CD8-positive, alpha-beta T cell (primary cell): ENCODE measurements at places on chromosomes 7 and 10. TPM values are rescaled to one million over a fixed set of nuclear protein-coding genes. Genes with fewer than 3 reads are reported as not detected.

DNA sequence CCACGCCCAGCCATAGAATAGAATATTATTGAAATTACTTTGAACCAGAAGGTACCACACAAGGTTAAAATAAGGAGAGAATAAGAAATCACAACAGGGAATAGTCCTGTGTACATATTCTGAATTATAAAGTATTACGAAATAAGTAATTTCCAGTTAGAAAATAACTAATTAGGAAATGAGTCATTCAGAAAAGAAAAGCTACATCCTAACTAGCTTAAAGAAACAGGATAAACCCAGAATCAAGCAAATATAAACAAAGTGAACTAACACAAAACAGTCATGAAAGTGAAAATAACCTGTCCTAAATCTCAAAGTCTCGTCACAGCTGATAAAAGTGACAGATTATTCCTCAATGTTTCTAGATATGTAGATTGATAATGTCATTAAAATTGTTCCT, 74.8 kb upstream of the NEBL start:
- DNase-seq = no peak

DNA sequence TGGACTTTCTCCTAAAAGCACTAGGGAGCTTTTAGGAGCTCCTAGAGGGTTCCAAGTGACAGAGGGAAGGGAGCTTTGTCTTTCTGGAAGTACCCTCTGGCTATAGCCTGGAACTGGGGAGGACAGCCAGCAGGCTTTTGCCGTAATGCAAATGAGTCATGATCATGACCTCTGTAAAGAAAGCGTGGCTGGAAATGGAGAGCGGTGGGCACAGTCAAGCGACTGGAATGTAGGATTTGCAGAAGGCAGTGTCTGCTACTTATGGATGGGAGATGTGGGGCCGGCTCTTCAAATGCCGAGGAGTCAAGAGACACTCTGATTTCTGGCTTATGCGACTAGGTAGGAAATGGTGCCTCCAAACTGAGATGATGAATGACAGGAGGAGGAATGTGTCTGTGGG, 34.6 kb upstream of the PLPP4 start:
- DNase-seq = no peak

DNA sequence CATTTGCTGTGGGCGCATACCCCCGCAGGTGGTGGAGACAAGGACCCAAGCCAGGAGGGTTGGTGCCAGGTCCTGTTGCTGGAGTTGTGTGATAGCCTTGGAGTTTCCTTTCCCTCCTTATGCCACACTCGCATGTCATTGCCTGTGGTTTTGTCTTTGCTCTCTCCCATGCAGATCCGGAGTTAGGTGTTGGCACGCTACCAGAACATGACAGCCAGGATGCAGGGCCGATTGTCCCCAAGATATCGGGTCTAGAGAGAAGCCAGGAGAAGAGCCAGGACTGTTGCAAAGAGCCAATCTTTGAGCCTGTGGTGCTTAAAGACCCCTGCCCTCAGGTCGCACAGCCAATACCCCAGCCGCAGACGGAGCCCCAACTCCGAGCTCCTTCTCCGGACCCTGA, 369.2 kb upstream of the GALNT17 start:
- no peak for DNase-seq

DNA sequence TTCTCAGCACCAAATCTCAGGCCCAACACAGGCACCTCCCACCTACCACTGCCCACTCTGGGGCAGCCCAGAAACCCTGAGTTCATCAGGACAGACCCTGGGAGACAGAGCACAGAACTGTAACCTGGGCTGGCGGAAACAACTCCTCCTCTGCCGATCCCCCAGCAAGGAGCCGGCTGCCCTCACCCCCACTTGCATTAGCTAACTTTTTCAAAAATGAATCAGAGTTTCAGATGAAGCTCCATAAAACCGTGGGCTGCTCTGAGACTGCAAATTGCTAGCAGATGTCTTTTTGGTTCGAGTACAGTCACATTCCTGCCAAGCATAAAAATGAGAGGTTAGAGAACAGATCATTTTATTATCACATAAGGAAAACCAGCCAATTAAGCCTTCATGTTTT, 93.4 kb upstream of the PARD3 start:
- DNase-seq = no peak

DNA sequence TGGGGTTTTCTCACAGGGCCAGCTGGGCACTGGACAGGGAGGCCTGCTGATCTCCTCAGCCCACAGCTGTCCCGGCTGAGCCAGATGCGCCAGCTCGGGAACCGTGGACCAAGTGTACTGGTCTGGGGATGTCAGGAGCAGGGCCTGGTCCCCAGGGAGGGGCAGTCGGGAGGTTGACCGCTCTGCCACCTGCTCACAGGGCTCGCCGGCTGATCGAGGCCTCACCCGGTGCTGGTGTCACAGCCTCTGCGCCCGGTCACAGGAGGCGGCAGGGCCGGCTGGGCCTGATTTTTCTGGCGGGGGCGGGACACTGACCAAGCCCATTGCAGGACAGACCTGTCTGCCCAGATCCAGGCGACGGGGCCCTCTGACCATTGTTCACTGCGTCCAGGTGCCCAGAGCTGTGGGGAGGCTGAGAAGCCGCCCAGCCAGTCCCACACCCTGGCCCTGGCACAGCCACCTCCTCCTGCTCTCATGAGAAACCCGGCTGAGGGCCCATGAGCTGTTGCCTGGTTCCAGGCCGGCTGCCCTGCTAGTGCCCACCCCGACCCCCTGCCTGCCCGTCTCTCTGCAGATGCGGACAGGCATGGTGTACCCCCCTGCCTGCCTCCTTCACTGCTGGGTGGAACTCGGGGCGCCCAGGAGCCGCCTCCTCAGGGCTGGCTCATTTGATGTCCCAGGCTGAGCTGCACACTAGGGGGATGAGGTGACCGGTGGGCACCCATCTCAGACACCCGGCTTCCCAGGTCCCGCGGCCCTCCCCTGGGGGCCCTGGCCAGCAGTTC, 3.0 kb upstream of the TMEM184A start:
- DNase-seq = no peak

DNA sequence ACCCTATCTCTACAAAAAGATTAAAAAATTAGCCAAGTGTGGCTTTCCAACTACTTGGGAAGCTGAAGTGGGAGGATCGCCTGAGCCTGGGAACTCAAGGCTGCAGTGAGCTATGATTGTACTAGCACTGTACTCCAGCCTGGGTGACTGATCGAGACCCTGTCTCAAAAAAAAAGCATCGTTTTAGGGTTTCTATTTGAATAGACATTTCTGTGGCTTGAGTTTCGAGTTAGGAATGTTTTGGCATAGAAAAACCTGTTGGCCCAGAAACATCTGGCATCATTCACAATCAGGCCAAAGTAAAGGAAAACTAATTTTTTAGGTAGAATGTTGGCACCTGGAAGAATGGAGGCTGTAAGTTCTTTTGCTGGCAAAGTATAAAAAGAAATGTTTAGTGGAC, 72.4 kb downstream of the AUTS2 start:
- no peak for DNase-seq

DNA sequence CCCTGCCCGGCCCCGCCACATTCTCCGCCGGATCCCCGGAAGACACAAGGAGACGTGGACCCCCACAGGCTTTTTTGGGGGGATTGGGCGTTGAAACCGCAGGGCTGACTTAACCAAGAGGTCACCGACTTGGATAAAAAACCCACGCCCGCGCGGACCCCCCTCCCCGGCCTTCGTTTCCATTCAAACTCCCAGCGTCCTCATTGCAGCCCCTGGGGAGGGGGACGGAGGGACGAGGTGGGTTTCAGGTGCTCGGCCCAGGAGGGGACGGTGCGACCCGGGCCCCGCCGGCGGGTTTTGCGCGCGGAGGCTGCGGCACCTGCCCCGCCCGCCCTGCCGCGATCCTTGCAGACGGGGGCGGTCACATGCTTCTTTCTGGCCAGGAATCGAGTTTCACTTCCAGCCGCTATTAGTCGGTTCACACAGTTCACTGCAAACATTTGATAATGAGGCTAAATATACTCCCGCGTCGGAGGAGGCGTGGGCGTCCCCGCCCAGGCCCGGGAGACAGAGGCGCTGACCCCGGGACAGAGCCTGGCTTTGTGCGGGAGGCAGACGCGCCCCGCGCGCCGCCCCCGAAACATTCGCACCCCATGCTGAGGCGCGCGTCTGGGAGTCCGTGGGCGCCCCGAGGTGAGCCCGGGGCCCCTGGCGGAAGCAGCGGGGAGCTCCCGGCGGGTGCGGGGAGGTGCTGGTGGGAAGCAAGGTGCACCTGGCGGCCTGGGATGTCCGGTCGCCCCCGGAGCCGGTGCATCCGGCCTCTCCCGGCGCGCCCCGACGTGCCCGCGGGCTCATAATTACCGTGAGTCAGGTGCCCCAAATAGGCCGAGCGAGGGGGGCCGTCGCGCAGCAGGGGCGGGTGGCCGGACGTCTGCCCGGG, 2.7 kb upstream of the PDGFA start:
- no peak for DNase-seq

DNA sequence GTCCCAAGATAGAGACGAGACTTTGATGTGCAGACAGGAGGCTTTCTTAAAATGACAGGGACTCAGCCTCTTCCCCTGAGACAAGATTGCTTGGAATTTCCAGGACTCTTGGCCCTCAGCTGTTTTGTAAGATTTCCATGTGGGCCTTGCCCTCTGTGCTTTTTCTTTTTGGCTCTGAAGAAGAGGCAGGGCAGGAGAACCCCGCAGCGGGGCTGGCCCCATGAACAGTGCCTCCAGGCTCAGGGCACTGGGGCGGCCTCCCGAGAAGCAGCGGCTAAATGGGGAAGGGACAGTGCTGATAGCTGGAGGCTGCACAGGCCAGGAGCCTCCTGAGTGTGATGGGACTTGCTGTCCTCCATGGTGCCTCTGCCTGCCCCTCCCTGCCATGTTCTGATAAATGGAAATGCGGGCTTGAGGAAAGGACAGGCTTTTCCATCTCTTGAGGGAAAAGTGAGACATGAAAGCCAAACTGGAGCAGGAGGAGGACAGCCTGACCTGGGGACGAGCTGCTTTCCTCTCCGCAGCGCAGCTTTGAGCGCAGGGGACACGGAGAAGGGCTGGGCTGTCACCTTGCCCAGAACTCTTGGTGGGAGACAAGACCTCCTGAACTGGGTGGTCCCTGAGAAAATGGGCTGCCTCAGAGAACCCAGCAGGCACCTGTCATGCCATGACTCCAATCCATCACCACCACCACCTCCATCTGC, 12.1 kb downstream of the SAP25 start:
- no peak for DNase-seq

The PKD1L1 gene
- total RNA-seq = 0.08 TPM

The TMEM176A gene
- not detected for total RNA-seq

The C10orf62 gene
- total RNA-seq = not detected

The ZNF365 gene
- 0.61 TPM for total RNA-seq

The SAP25 gene
- total RNA-seq = 30.2 TPM
